Bladder microvascular endothelial cell (primary cell): ENCODE measurements at places on chromosomes 5 and 9. TPM values are rescaled to one million over a fixed set of nuclear protein-coding genes. Genes with fewer than 3 reads are reported as not detected.

Gene WDR70
- total RNA-seq = 30.8 and 59.5 TPM in 2 replicates

Gene OR1J2
- total RNA-seq = 0.13 TPM in 1 of 2 replicates, not detected in the other

Gene SNX18
- total RNA-seq = 12.6 and 17.3 TPM in 2 replicates

Gene AHRR
- 3.5 and 10.0 TPM in 2 replicates for total RNA-seq

Gene SLC22A4
- 3.5 and 4.7 TPM in 2 replicates for total RNA-seq

Gene TTC23L
- total RNA-seq = not detected in 2 replicates

Gene NEUROG1
- not detected in 2 replicates for total RNA-seq

Gene SMIM32
- not detected in 2 replicates for total RNA-seq

Gene DCAF12
- 9.7 and 17.9 TPM in 2 replicates for total RNA-seq

Gene IFNK
- not detected in 2 replicates for total RNA-seq

Gene ISOC1
- 11.0 and 16.5 TPM in 2 replicates for total RNA-seq

Gene SPINK7
- not detected in 2 replicates for total RNA-seq

Gene MAT2B
- 86.5 and 96.0 TPM in 2 replicates for total RNA-seq

Gene LCN9
- total RNA-seq = not detected in 2 replicates

Gene ANKDD1B
- total RNA-seq = 0.32 and 1.3 TPM in 2 replicates

Gene PITX1
- not detected in 2 replicates for total RNA-seq

Gene DMRT3
- total RNA-seq = not detected in 2 replicates

Gene PCDHA13
- not detected in 2 replicates for total RNA-seq

Gene SLIT3
- under 0.01 and 0.13 TPM in 2 replicates for total RNA-seq

Gene PLPPR1
- 0.19 TPM in 1 of 2 replicates, not detected in the other for total RNA-seq

Gene F2RL1
- 7.6 and 111 TPM in 2 replicates for total RNA-seq

Gene PSMD5
- total RNA-seq = 15.2 and 23.9 TPM in 2 replicates

Gene PCDHGB6
- total RNA-seq = 1.6 and 3.9 TPM in 2 replicates

Gene DIPK1B
- 109 and 161 TPM in 2 replicates for total RNA-seq

Gene COL5A1
- total RNA-seq = 7.4 and 10.8 TPM in 2 replicates

Gene MAP3K1
- 11.8 and 32.5 TPM in 2 replicates for total RNA-seq

Gene FRRS1L
- under 0.01 and 0.06 TPM in 2 replicates for total RNA-seq

Gene CAST
- total RNA-seq = 76.4 and 102 TPM in 2 replicates

Gene CDO1
- total RNA-seq = 0.63 and 0.81 TPM in 2 replicates

Gene ORM2
- not detected in 2 replicates for total RNA-seq

Gene C5orf63
- 1.6 and 3.2 TPM in 2 replicates for total RNA-seq

Gene TNFSF8
- total RNA-seq = not detected in 2 replicates

Gene FABP6
- not detected in 2 replicates for total RNA-seq

Gene PCDHA4
- total RNA-seq = under 0.01 and 0.19 TPM in 2 replicates

Gene EDIL3
- total RNA-seq = 0.65 and 1.0 TPM in 2 replicates

Gene UBE2R2
- 18.5 and 35.4 TPM in 2 replicates for total RNA-seq

Gene GPX8
- 21.9 and 35.9 TPM in 2 replicates for total RNA-seq

Gene LHFPL2
- total RNA-seq = 29.8 and 78.5 TPM in 2 replicates

Gene RANBP17
- 5.5 and 16.5 TPM in 2 replicates for total RNA-seq

Gene ELAVL2
- total RNA-seq = 1.3 and 2.6 TPM in 2 replicates

Gene TGFBI
- total RNA-seq = 5.2 and 12.8 TPM in 2 replicates
